ENCODE measurements at places on chromosomes 4 and X. TPM values are rescaled to one million over a fixed set of nuclear protein-coding genes. Genes with fewer than 3 reads are reported as not detected.

DNA sequence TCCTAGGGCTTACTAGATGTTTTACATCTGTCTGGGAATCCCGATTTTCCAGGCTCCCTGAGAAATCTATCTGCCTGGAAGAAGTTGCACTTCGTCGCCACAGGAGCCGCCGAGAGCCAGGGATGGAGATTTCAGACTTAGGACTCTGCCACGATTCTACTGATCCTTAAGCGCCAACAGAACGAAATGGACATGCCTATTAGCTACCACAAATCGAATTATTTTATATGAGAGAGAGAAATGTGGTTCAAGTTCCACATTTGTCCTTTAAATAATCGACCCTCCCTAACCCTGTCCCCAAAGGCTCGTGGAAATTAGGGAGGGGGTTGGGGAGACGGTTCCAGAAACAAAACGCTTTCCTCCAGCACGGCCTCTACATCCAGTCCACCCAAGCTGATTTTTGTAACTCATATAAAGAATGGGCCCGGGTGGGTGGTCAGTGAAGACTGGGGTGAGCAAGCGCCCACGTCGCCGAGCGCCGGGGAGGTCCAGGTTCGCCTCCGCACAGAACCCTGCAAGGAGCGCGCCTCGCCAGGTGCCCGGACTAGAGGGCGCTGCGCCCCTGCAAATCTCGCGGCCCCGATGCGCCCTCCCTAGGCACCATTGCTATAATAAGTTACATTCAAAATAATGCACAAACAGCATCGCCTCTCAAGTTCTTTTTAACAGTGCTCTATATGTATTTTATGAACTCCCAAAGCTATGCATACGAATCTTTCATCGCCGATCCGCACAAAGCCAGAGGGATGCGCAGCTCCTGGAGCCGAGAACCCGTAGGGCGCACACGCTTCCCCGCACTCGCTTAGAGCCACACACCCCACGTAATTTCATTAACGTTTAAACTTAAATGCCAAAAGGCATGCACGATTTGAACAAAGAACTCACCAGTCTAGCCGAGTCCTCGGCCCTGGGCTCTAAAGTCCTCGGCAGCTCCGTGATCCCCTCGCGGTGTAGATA is 2.1 kb upstream of the FAT1 start:
- H3K36me3 ChIP-seq: peaks cover 5% of the 10 kb centered on the region
- DNase-seq: peak; percentile 88
- H3K27ac ChIP-seq: peak overlapping the region; percentile 97
- no peaks in the 10 kb centered on the region for H3K27me3 ChIP-seq

- H3K4me1 ChIP-seq: peaks cover 2% of the 10 kb centered on the region
- H3K27ac ChIP-seq: no peak overlapping the region
- H3K36me3 ChIP-seq: no peaks in the 10 kb centered on the region
- no peak for DNase-seq
- no peak overlapping the region for H3K4me3 ChIP-seq
These were observed 331.3 kb upstream of the KLF3 start for GRCh38 chr4:38332699-38333098.

- H3K4me1 ChIP-seq: peaks cover 4% of the 10 kb centered on the region
- H3K36me3 ChIP-seq: no peaks in the 10 kb centered on the region
- H3K27ac ChIP-seq: no peak overlapping the region
- no peak overlapping the region for H3K4me3 ChIP-seq
- DNase-seq: peak; percentile 28
- no peaks in the 10 kb centered on the region for H3K27me3 ChIP-seq
These were observed 63.0 kb upstream of the HHIP start for GRCh38 chr4:144582975-144583374.

The FAM9B gene
- total RNA-seq: not detected
